ENCODE measurements at places on chromosomes 5 and 9.

DNA sequence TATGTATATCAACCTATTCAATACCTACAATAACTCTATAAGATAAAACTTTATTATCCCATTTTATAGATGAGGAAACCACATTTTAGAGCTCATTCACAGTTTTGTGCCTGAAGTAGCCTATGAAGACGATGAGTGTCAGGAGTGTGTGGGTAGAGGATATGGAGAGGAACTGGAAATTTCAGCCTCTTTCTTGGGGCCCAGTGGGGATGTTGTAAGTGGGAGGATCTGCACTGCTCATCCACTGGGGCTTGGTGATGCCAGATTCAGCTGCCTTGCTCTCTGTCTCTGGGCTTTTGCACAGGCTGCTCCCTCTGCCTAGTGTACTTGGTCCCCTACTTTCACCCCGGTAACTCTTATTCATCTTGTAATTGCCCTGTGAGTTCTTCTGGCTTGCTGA is 194.7 kb downstream of the SREK1 start:
- no peak for DNase-seq

DNA sequence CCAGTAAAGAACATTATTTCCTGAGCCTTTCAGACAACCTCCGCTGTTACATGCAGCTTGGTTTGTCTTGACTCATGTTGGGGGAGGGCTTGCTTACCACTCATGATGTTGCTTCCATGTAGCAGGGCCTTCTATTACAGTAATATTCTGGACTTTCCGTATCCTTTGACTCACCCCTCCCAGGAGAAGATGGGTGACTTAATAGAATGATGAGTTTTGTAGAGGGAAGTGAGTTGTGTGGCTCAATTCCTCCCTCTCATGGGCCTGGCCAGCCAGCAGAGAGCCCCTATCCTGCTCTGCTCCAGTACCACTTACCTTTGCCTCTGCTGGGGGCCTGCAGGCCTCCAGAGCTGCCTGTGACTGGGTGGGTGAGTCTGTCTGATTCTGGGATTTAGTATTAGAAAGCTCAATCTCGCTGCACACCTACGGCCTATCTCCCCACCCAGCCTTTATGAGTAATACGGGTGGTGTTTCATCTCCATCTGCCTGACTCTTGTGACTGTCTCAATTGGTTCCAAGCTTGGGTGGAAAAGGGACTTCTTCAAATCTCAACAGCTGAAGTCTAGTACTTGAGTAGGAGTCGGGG is 52.6 kb upstream of the KLF9 start:
- DNase-seq, result peak; percentile 89

DNA sequence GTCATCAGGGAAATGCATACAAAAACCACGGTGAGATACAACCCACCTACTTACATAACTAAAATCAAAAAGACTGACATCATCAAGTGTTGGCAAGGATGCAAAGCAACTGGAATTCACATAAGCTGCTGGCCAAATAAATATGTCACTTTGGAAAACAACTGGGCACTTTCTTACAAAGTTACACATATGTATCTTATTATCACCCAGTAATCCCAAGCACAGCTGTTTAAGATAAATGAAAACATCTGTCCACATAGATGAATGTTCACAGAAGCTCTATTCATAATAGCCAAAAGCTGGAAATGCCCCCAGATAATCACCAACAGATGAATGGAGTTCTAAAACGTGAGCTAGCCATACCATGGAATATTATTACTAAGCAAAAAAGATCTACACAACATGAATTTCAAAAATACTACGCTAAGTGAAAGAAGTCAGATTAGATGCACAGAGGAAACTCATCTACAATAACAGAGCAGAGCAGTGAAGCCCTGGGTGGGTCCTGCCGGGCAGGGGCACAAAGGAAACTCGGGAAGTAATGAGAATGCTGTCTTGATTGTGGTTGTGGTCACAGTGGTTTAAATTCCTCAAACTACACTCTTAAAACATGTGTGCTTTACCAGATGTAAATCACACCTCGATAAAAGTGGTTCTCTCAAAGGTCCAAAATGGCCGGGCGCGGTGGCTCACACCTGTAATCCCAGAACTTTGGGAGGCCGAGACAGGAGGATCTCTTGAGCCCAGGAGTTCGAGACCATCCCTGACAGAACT is 8.5 kb downstream of the CAMSAP1 start:
- peak; percentile 27 for DNase-seq

DNA sequence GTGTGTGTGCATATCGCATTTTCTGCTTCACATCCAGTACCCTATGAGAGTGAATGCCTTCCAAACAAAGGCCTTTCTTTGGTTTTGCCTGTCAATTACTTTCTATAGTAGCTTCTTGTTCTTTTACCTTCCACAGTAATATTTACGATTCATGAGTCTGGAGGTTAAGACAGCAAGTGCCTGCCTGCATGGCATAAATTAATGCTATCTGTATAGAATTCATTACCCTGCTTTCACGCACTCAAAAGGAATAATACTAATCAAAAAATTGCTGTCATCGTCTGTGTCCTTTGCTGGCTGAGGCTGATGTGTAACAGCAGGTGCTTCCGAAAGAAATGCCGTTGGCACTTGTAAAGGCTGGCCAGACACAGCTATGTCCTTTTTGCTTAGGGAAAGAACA is 1304.4 kb upstream of the CDH6 start:
- no peak for DNase-seq

DNA sequence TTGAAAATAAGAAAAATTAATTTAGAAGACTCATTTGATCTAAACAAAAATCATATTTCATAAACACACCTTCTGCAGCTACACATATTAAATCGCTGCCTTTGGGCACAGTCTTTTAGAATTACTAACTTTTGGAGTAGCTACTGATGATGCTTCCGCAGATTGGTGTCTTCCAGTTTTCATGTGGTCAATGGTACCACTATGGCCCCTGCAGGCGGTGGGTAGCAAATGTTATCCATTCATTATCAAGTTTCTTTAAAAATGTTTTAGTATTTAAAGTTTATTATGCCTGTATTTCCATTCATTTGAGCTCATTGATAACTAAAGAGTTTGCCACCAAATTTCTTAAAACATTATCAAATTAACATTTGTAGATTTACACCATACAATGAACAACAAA is 122.9 kb upstream of the GRAMD2B start:
- no peak for DNase-seq

- DNase-seq, result no peak
Observed at GRCh38 chr5:146310540-146310939, 28.1 kb upstream of the POU4F3 start.

GRCh38 chr9:26955222-26955903 is 849 bp upstream of the IFT74 start:
- DNase-seq, result no peak

GRCh38 chr5:54397420-54397819 is 58.1 kb upstream of the HSPB3 start:
- no peak for DNase-seq

DNA sequence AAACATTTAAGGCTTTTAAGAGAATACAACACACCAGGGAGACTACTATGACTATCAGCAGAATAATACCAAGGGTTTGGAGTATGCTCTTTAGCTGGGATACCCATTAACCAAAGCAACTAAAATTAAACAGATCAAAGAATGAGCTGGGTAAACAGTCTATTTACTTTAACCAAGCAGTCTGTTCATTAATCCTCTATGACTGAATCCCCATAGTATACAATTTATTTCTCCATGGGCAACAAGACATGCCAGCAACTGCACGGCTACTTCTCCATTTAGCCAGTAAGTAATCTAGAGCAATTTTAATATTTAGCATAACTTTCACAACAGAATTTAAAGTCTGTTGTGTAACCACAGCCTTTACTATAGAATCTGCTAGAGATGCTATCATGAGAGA is 77.6 kb downstream of the CDO1 start:
- DNase-seq, result no peak

- no peak for DNase-seq
Observed at GRCh38 chr9:37412431-37413151, 9.9 kb upstream of the GRHPR start.

GRCh38 chr5:122615146-122615545 is 159.7 kb upstream of the SNX2 start:
- DNase-seq, result no peak

- DNase-seq, result peak; percentile 60
Observed at GRCh38 chr5:140402258-140403074, 833 bp downstream of the ANKHD1 start.

GRCh38 chr5:179292681-179293635 is 52.3 kb downstream of the ADAMTS2 start:
- DNase-seq, result no peak

- DNase-seq, result no peak
Observed at GRCh38 chr5:40675396-40676133, 4.2 kb upstream of the PTGER4 start.

All from HT1080 (cell line).